ENCODE measurements at places on chromosomes 12 and 14.
A peak's percentile ranks its signal among the peaks of the same experiment; 100 is the strongest.

- H3K27me3 ChIP-seq: no peaks in the 10 kb centered on the region
- DNase-seq: no peak
- no peak overlapping the region for H3K4me3 ChIP-seq
- H3K27ac ChIP-seq: no peak overlapping the region
- H3K36me3 ChIP-seq: no peaks in the 10 kb centered on the region
Observed at GRCh38 chr14:75242546-75243273, 35.9 kb upstream of the FOS start.

DNA sequence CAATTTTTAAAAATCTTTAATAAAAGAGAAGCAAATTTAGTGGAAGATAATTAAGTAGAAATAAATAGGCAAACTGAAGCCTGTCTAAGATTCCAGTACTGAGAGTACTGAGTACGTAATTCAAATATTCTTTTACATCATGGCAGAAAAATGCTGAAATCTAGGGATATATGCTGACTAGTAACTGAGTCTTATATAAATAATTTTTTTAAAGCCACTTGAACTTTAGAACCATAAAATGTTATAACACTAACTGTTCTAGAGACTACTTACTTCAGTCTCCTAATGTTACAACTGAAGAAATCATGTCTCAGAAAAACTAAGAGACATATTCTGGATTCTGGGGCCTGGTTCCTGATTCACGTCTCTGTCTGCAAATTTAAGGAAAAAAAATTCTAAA is 230.6 kb upstream of the PLEKHG7 start:
- no peaks in the 10 kb centered on the region for H3K36me3 ChIP-seq
- no peak overlapping the region for H3K27ac ChIP-seq
- H3K4me3 ChIP-seq: no peak overlapping the region
- DNase-seq: no peak

GRCh38 chr14:20668969-20669368 is 15.4 kb upstream of the RNASE4 start:
- H3K27me3 ChIP-seq: no peaks in the 10 kb centered on the region
- H3K4me3 ChIP-seq: no peak overlapping the region

DNA sequence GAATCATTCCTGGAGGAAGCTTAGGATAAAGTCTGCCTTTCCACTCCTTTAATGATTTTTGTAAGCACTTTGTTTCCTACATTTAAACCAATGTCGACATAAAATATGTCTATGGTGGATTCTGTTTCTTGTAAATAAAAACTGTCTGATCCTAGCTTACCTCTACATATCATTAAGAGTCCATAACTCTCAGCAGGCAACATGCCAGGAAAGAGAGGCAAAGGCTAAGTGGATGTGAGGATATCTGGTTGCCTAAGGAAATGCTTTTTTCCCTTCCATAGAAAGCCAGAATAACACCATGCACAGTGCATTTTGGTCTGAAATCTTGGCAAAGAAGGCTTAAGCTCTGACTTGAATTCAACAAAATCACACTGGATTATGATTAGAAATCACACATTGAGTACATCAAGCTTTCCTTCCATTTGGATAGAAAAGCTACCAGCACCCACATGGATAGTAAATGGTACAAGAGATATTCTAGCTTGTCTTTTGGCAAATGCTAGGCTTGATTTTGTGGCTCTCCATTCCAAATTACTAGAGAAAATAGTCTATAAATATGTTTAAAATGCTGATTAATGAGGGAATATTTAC is 57.0 kb upstream of the CNTN1 start:
- no peak overlapping the region for H3K4me3 ChIP-seq
- H3K4me1 ChIP-seq: peaks cover 5% of the 10 kb centered on the region
- H3K27ac ChIP-seq: no peak overlapping the region
- no peaks in the 10 kb centered on the region for H3K27me3 ChIP-seq
- DNase-seq: no peak

- H3K27me3 ChIP-seq: no peaks in the 10 kb centered on the region
- no peaks in the 10 kb centered on the region for H3K4me1 ChIP-seq
- no peak for DNase-seq
- H3K36me3 ChIP-seq: no peaks in the 10 kb centered on the region
- no peak within 1 kb of the TSS for H3K27ac ChIP-seq
- H3K4me3 ChIP-seq: peak within 1 kb of the TSS; percentile 69
Observed at GRCh38 chr12:51591016-51591901, at the start of gene SCN8A. TSS of gene SCN8A (plus strand) at chr12:51591233. CDS start at chr12:51662818, 71,585 bp downstream.

GRCh38 chr12:49809381-49809905 is 18.8 kb downstream of the NCKAP5L start:
- DNase-seq: no peak
- H3K36me3 ChIP-seq: peaks cover 12% of the 10 kb centered on the region
- H3K27ac ChIP-seq: peak overlapping the region; percentile 91
- H3K4me1 ChIP-seq: peaks cover 31% of the 10 kb centered on the region

DNA sequence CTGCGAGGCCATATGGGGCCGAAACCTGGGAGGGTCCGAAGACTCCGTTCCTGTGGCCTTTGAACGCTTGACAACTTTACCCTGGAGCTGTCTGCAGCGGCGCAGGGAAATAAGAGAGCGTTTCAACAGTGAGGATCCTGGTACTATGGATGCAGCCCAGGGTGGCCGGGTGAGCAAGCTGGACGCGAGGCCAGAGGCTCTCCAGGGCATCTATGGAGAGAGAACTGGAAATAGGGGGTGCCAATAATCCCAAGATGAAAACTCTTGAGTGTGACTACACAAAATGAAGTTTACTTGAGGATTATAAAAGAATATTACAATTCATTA is 1.1 kb upstream of the ABCC9 start:
- H3K4me3 ChIP-seq: peak overlapping the region; percentile 79
- H3K36me3 ChIP-seq: no peaks in the 10 kb centered on the region
- peak overlapping the region; percentile 80 for H3K27ac ChIP-seq
- no peaks in the 10 kb centered on the region for H3K27me3 ChIP-seq

- no peak overlapping the region for H3K27ac ChIP-seq
- no peaks in the 10 kb centered on the region for H3K27me3 ChIP-seq
- no peaks in the 10 kb centered on the region for H3K36me3 ChIP-seq
- peaks cover 19% of the 10 kb centered on the region for H3K4me1 ChIP-seq
- no peak overlapping the region for H3K4me3 ChIP-seq
Observed at GRCh38 chr12:19154686-19155085, 25.2 kb downstream of the PLEKHA5 start.

DNA sequence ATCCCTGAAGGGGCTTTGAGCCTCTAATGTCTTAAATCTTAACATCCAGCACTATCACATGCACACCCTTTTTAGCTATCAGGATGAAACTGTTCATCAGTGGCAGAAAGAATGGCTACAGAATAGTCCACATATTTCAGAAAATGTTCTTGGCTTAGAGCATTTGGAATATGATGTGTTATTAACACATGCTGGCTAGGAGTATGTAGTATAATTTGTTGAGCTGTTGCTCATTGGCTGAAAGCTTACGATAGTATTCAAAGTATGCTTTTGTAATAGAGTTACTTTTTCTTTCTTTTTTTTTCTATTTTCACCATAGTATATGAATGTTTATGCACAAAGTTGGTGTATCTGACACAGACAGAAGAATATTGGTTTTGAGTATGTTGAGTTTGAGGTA is 55.1 kb downstream of the MNAT1 start:
- no peaks in the 10 kb centered on the region for H3K4me1 ChIP-seq
- H3K4me3 ChIP-seq: no peak overlapping the region
- no peaks in the 10 kb centered on the region for H3K27me3 ChIP-seq
- H3K27ac ChIP-seq: no peak overlapping the region

DNA sequence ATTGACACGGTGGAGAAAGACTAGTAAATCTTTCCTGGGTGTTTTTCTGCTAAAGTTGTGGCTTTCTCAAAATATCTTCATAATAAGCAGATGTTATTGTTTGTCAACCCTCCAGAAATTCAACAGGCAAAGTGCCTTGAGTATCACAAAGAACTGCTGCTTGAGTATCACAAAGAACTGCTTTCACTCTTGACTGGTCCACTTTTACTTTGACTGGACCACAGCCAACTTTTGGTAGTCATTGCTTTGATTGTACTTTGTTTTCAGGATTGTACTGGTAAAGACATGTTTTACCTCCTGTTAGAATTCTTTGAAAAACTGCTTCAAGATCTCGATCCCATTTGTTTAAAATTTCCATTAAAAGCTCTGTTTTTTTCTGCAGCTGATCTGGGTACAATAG is 62.6 kb downstream of the PDZRN4 start:
- no peaks in the 10 kb centered on the region for H3K4me1 ChIP-seq
- no peaks in the 10 kb centered on the region for H3K27me3 ChIP-seq
- no peaks in the 10 kb centered on the region for H3K36me3 ChIP-seq
- H3K27ac ChIP-seq: no peak overlapping the region

DNA sequence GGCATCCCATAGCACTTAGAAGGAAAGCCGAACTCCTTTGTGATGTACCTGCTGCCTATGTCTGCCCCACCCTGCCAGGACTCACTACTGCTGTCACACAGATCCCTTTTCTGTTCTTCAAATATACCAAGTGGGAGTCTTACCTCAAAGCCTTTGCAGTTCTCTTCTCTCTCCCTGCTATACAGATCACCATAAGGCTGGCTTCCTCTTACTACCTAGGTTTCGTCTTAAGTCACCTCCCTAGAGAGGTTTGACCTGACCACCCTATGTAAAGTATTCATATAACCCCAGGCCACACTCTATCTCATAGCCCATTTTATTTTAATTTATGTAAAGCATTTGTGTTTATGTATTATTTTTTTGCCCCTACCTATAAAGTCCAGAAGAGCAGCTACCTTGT is 117.6 kb downstream of the CRADD start:
- peaks cover 12% of the 10 kb centered on the region for H3K4me1 ChIP-seq
- H3K4me3 ChIP-seq: no peak overlapping the region
- no peak overlapping the region for H3K27ac ChIP-seq
- no peaks in the 10 kb centered on the region for H3K36me3 ChIP-seq
- no peak for DNase-seq

GRCh38 chr12:9699898-9700605 is 30.5 kb downstream of the CLEC2D start:
- no peak overlapping the region for H3K27ac ChIP-seq
- H3K4me3 ChIP-seq: no peak overlapping the region
- H3K36me3 ChIP-seq: peaks cover 5% of the 10 kb centered on the region
- no peak for DNase-seq
- H3K4me1 ChIP-seq: no peaks in the 10 kb centered on the region

DNA sequence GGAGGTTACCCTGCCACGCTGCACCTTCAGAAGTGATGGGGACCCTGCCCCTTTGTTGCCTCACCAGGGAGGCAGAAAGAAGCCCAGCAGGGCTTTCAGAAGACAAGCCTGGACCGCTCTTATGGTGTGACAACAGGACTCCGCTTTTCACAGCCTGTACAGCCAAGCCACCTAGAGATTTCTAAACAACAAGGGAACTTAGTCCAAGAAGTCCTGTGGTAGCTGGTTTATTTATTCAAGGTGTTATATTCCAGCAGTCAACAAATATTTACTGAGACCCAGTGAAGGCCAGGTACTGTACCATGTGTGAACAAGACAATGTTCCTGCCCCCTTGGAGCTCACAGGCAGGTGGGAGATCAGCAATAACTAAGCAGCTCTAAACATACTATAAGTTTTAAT is 4.0 kb upstream of the TMEM229B start:
- no peak overlapping the region for H3K27ac ChIP-seq
- no peak for DNase-seq

- no peaks in the 10 kb centered on the region for H3K27me3 ChIP-seq
- H3K27ac ChIP-seq: no peak overlapping the region
- DNase-seq: no peak
- no peaks in the 10 kb centered on the region for H3K36me3 ChIP-seq
- peaks cover 15% of the 10 kb centered on the region for H3K4me1 ChIP-seq
Observed at GRCh38 chr12:75933101-75933500, 98.5 kb downstream of the PHLDA1 start.

- H3K27me3 ChIP-seq: no peaks in the 10 kb centered on the region
- H3K27ac ChIP-seq: no peak overlapping the region
- no peaks in the 10 kb centered on the region for H3K4me1 ChIP-seq
- H3K36me3 ChIP-seq: no peaks in the 10 kb centered on the region
- no peak for DNase-seq
Observed at GRCh38 chr12:76720068-76720467, 43.8 kb upstream of the ZDHHC17 start.

DNA sequence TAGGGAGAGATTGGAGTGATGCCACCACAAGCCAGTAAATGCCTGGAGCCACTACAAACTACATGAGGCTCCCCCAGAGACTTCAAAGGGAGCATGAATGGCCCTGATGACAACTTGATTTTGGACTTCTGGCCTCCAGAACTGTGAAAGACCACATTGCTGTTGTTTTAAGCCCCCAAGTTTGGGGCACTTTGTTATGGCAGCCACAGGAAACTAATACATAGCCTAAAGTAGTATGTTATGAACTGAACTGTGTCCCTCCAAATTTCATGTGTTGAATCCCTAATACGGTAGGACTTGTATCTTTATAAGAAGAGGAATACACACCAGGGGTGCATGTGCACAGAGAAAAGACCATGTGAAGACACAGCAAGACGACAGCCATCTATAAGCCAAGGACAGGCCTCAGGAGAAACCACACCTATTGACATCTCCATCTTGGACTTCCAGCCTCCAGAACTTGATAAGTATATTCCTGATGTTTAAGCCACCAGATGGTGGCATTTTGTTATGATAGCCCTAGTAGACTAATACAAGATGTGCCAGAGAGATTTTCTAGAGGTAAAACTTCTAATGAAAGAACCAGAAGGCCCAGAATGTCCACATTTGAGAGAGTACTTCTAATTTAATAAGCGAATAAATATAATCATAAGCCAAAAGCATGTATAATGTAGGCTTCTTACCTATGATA is 127.1 kb upstream of the BMP4 start:
- no peak overlapping the region for H3K27ac ChIP-seq
- H3K27me3 ChIP-seq: no peaks in the 10 kb centered on the region
- DNase-seq: no peak
- H3K4me1 ChIP-seq: peaks cover 3% of the 10 kb centered on the region
- no peaks in the 10 kb centered on the region for H3K36me3 ChIP-seq

- no peaks in the 10 kb centered on the region for H3K4me1 ChIP-seq
- DNase-seq: no peak
- H3K27ac ChIP-seq: no peak overlapping the region
Observed at GRCh38 chr12:52539083-52539820, 13.7 kb downstream of the KRT71 start.

DNA sequence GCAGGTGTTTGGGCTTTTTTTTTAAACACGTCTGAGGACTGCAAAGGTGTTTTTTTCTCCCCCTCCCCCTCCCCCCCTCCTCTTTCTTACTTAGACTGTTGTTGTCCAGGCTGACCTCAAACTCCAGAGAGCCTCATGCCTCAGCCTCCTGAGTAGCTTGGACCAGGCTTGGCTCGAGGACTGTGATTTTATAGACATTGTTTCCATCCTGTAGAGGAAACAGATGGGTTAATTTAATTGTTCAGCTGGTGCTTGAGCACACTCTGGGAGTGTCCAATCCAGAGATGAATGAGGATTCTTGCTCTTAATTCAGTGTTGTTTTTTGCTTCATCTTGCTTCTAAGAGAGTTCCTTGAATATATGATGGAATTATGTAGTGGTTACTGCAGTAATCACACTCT is 42.1 kb downstream of the RASSF3 start:
- no peak overlapping the region for H3K4me3 ChIP-seq
- peaks cover 18% of the 10 kb centered on the region for H3K4me1 ChIP-seq
- H3K27me3 ChIP-seq: no peaks in the 10 kb centered on the region
- H3K36me3 ChIP-seq: no peaks in the 10 kb centered on the region
- peak overlapping the region; percentile 84 for H3K27ac ChIP-seq
- no peak for DNase-seq

- no peaks in the 10 kb centered on the region for H3K36me3 ChIP-seq
- H3K27ac ChIP-seq: no peak overlapping the region
- no peaks in the 10 kb centered on the region for H3K27me3 ChIP-seq
- no peak overlapping the region for H3K4me3 ChIP-seq
Observed at GRCh38 chr12:47350062-47350408, 270.3 kb upstream of the AMIGO2 start.
